NCI-H69 (cell line): ENCODE measurements at places on chromosomes 13 and 19.
A peak's percentile ranks its signal among the peaks of the same experiment; 100 is the strongest.

DNA sequence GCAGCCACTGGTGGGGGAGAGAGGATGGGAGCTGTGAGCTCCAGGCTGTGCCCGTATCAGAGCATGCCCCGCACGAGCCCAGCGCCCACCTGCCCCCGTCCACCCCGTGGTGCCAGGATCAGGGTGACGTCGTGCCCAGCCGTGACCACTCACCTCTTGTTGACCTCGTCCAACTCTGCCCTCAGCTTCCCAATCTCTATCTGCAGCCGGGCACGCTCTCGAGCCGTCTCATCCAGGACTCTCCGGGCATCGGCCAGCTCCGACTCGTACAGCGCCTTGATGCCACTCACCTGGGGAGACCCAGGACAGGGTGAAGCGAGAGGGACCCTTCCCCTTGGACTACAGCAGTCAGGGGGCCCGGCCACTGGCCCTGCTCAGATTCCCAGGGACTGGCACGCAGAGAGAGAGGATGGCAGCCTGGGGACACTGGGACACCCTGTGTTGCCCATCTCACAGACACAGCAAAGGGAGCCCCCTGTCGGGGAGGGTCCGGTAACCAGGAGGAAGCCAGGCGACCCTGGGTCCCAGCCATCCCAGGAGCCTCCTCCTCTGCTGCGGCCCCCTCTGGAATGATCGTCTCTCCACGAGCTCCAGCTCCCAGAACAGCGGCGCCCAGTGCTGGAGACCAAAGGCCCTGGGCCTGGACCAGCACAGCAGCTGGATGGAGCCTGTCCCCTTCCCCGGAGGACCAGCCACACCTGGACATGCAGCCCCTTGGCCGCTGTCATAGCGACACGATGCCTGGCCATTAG lies 12.3 kb downstream of the LMNB2 start:
- no peak for DNase-seq

GRCh38 chr13:99031832-99032231 lies 54.0 kb upstream of the DOCK9 start:
- DNase-seq, result no peak

GRCh38 chr13:97005625-97006262 lies 11.5 kb upstream of the OXGR1 start:
- DNase-seq, result no peak

GRCh38 chr13:21777166-21777565 lies 106.3 kb downstream of the FGF9 start:
- DNase-seq, result no peak

- peak; percentile 21 for DNase-seq
Observed at GRCh38 chr13:26508885-26509284, 48.6 kb upstream of the WASF3 start.

DNA sequence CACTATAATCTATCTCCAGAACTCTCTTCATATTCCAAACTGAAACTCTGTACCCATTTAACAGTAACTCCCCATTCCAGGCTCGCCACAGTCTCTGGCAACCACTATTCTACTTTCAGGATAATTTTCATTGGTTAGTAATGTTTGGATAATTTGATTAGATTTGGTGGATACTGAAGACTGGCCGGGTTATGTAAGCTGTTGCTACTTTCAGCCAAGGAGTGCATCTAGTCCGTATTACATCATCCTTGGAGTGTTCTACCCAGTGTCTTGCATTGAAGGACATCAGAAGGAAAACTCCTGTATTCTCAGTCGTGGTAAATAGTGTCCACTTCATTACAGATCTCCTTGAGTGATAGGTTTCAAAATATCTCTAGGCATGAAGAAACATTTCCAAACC lies 60.5 kb downstream of the PCCA start:
- DNase-seq, result no peak

DNA sequence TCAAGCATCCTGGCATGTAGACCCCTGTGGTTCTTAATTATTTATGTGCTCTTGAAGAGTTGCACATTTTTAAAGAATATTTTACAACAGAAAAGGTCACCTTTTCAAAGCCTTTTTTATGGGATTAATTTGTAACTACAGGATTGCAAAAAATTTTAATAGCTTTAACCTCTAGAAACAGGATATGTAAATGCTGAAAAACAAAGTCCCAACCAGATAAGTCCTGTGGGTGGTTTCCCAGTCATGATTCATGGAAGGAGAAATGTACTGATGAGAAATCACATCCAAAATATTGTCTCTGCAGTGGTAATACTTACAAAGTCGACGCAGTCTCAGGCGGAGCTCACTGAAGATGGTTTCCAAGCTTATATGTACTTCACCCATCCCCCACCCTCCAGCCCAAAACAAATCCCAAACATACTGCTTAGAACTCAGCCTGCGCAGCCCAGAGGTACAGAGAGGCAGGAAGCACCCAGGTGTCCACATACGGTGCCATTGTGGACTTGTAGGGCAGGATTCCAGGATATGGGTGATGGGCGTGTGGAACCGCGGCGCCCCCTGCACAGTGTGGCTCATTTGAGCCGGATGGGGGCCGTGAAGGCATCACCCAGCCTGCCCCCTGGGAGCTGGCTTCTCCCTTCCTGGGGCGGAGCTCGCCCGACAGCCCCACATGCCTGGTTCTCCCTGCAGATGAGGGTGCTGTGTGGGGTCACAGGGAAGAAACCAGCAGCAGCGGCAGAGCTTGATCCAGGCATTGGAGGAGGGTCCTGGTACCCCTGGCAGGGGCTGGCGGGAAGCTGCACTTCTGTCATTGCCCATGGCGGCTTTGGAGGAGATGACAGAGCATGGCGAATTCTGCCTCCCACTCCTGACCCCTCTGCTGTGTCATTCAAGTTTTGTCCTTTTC lies 101.2 kb downstream of the ATP11A start:
- DNase-seq, result no peak
